ENCODE measurements at places on chromosomes 4 and X.

DNA sequence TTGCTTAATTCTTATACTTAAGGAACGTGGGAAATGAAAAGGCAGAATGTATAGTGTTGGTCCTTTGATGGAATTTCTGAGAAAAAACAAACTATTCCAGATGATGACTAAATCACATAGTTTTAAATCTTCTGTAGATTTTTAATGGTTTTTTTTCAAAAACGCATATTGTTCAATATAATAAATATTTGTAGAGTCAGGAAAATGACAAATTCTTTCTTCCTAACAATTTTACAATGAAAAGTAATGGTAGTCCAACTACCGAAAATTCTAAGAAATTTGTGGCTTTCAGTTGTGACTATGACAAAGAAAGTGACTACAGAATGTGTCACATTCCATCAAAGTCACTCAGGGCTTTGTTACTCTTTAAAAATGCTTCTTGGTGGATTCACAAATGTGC lies 164.8 kb upstream of the PITX2 start:
- DNase-seq: no peak

- peak; percentile 72 for DNase-seq
Measured at GRCh38 chrX:68433155-68433980, at the start of gene OPHN1. OPHN1 (minus strand) TSS chrX:68433495; CDS start chrX:68433020, 475 bp downstream.

GRCh38 chr4:128635141-128635954 lies 174.2 kb upstream of the JADE1 start:
- DNase-seq: peak; percentile 96

DNA sequence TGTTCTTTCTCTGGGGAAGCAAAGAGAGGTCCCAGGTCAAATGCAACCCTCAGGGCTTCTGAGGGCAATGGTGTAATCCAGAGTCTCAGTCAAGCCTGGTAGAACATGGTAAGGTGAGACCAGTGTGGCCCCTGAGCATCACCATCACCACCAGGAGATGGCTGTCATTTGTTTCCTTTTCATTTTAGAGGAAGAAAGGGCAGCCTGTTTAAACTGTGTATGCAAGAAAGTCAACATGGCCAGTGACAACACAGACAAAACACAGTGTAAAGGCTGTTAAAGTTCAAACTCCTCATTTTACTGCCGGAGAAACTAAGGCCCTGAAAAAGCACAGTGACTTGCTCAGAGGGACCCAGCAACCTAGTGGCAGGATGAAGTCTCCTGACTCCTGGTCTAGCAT lies 2.0 kb upstream of the EDA start:
- DNase-seq: no peak

- DNase-seq: no peak
Measured at GRCh38 chrX:111874241-111874640, 1.7 kb upstream of the TRPC5OS start.

- no peak for DNase-seq
Measured at GRCh38 chr4:75698963-75699228, 25.5 kb upstream of the USO1 start.

GRCh38 chr4:137253949-137254348 lies 278.3 kb downstream of the PCDH18 start:
- peak; percentile 81 for DNase-seq

- no peak for DNase-seq
Measured at GRCh38 chrX:150050387-150050786, 112.1 kb upstream of the EOLA2 start.

GRCh38 chrX:154396973-154397887 lies 947 bp upstream of the RPL10 start:
- peak; percentile 25 for DNase-seq

DNA sequence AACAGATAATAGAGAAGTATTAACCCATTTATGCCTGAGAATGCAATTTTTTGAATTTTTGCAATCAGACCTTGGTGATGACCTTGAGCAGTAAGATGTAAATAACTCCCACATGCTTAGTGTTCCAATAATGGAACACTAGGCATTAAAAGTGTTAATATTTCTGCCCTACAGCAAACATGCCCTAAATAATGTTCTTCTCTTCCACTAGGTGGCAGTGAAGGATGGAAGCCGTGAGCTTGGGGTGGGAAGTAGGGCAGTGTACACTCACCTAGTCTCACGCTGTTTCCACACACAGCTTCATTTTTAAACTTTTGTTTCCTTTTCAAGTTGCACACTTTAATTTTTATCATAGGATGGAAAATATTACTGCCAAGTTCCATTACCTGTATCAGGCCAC lies 613.1 kb upstream of the HS3ST1 start:
- DNase-seq: no peak

- no peak for DNase-seq
Measured at GRCh38 chrX:76517544-76517943, 90.0 kb downstream of the MAGEE1 start.

DNA sequence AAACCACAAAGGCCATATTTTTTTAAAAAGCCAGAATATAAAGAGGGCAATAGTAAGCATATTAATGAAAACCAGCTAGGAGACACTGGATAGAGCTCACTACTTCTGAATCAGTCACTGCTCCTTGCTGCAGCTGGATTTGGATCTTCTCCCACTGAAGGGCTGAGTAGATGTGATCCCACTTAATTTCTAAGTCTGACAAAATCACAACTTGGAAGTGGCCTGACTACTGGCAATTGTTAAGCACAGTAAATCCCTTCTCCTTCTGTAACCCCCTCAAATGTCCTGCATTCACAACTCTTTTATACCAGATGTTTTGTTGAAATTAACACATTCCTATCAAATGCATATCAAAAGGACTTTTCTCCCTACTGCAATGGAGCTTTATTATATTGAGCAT lies 72.9 kb downstream of the AMMECR1 start:
- no peak for DNase-seq

- peak; percentile 63 for DNase-seq
Measured at GRCh38 chr4:87949961-87950360, 25.6 kb upstream of the SPP1 start.

- DNase-seq: no peak
Measured at GRCh38 chr4:15809058-15809457, 30.9 kb downstream of the CD38 start.

- peak; percentile 35 for DNase-seq
Measured at GRCh38 chr4:87219632-87220093, 755 bp downstream of the KLHL8 start.

DNA sequence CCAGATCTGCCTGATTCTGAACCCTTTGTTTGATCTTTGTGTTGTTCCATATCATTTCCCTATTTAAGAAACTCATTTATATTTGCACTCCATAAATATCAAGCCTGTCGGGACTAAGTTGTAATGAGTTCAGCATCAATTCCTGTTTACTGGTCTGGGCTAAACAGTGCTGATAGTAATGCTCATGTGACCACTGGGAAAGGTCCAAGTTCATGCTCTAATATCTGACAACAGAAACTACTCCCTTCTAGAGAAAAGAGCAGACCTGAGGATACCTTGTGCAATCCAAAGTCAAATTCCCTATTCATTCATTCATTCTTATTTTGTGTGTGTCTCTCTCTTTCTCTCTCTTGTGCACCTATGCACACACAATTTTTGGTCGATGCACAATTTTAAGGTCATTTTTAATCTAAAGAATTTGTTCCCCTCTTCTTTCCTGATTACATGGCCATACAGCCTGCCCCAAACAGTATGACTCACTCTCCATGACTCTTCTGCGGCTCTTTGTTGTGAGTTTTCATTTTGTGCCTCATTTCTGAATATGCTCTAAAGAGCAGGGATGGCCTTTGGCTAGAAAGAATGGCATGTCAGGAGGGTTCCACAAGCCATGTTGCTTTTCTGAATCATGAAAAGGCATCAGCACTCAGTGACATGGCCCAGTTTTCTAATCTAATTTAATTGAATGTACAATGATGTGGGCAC lies 664.3 kb downstream of the RPA4 start:
- DNase-seq: peak; percentile 39

DNA sequence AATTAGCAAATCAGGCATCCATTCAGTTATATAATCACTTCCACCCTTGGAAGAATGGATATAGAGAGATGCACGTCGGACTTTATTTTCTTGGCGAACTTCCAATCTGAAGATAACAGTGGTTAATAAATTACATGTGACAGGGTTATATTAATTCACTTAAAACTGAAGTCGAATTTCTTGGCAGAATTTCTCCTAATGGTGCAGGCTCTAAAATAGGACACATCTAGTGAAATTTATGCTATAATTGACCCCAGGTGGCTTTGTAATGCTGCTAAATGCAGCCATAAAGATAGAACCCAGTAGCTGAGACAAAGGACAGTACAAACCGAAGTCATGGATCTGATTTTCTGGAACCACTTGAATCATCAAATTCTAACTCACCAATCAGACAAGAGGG lies 20.8 kb upstream of the SLC10A4 start:
- no peak for DNase-seq

GRCh38 chrX:136907621-136908020 lies 27.1 kb upstream of the RBMX start:
- DNase-seq: no peak

DNA sequence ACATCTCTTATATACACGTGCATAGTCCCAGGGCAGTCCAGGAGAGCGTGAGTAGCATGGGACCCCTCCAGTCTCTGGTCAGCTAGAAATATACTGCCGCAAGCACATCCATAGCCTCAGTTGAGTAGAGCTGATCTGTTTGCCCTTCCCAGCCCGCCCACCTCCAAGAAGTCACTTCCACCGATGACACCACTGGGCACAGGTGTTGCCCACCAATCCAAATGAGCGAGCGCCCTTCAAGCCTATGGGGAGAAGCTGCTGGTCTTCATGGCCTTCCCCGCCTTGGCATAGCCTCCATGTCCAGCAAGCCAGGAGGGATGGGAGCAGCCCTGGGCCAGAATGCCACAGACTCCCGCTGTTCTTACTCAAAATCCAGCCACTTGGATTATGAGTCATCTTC lies 10.2 kb downstream of the DUSP9 start:
- no peak for DNase-seq

GRCh38 chr4:8732681-8733243 lies 138.9 kb downstream of the HMX1 start:
- no peak for DNase-seq

GRCh38 chr4:88621763-88622327 lies 29.6 kb downstream of the HERC3 start:
- DNase-seq: no peak

- DNase-seq: no peak
Measured at GRCh38 chr4:133801883-133802282, 399.7 kb downstream of the PABPC4L start.

- DNase-seq: no peak
Measured at GRCh38 chr4:3444351-3445110, 2.8 kb downstream of the HGFAC start.

DNA sequence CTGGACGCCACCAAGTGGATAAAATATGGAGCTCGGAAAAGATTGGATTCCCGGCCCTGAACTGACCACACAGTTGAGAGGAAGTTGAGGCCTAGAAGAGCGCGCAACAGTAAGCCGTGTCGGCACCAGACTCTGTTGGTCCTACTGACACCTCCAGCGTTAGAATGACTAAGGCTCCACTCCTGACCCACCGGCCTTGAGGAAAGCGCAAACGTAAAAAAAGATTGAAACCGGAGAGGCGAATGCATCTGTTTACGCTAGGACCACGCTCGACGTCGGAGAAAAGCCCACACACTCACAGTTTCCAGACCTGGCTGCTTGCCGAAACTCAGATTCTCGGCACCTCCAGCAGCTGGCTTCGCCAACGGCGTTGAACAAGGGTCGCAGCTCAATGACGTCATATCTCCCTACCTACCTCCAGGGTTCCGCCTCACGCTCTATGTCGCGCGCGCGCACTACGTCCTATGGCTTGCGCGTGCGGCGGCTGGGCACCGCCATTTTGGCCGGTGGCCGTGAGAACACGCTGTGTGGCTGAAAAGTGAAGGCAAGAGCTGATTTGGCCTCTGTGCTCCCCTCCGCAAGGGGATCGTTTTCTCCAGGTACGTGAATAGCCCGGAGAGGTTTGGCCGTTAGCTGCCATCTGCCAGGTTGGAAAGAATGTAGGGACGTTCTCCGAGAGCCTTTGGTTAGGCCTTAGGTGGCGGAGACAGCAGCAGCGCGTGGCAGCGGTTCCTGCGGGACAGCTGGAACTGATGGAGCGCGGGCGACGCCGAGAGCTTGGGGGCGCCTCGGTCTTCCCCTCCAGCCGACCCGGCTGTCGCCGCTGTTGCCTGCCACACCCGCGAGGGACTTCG lies at the start of the genes ABCE1 and ANAPC10:
ABCE1 (plus strand) TSS at position 491 of the 854 bp plus-strand sequence. CDS start 6,102 bp downstream, outside the sequence.
ANAPC10 (minus strand) TSS at position 376 of the 854 bp plus-strand sequence. CDS start 2,097 bp downstream, outside the sequence.
- DNase-seq: peak; percentile 97

DNA sequence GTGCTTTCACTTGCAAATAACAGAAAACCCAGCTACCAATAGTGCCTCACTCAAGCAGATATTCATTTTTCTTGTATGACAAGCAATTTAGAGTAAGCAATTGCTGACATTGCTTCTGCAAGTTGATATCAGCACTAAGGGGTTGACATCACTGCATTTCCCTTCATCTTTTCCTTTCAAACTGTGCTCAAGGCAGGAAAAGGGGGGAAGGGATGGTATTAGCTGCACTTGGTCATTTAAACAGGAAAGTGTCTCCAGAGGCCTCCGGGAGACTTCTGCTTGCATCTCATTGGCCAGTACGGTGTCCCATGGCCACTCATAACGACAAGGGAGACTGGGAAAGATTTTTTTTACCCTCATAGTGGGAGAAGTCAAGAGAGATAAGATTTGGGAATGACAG lies 65.5 kb upstream of the FGG start:
- DNase-seq: no peak

DNA sequence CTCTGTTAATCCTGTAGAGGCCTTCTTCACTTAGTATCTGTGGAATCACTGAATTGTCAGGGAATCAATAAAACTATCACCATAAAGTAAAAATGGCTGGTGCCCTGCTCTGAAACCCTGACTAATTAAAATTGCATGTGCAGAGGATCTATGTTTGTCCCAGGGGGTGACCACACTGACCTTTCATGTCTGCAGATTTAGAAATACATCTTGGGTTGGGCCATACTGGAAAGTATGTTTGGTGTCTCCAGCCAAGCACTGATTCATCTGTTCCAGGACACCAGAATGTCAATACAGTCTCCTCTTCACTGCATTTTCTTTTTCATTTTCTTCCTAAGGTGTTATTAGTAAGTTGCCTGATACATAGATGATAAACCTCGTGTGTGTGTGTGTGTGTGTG lies 490.9 kb upstream of the INTU start:
- DNase-seq: peak; percentile 47

GRCh38 chrX:101602077-101602476 lies 15.7 kb downstream of the ARMCX6 start:
- no peak for DNase-seq

DNA sequence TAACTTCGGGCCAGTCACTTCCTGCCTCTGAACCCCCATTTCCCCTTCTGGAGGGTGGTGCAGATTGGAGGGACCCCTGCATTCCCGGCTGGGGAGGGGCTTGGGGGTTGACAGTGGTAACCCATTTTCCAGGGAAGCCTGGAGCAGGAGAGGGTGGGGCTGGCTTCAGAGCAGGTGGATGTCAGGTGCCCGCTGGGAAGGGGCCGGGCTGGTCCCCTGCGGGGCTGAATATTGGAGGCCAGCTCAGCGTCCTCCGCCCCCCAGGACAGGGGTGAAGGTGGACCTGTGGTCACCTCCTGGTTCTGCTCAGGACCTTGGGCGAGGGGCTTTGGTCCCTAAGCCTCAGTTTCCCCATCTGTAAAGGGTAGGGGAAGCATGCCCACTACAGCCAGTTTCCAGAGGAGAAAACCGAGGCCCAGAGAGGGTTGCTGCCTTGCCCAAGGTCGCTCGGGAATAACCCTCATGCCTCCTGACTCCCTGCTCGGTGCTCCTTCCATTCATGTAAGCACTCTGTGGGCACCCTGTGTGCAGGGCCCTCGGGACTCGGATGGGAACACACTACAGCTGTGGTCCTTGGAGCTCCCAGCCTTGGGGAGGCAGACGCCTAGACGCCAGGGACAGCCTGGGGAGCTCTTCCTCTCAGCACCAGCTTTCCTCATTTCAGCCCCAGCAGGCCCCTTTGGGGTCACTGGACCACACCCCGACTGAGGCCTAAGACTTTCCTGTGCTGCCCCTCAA lies 683 bp downstream of the MAN2B2 start:
- no peak for DNase-seq

GRCh38 chrX:42096265-42096920 lies 173.0 kb upstream of the CASK start:
- DNase-seq: peak; percentile 97
